ENCODE measurements at places on chromosomes 16 and 17. TPM values are rescaled to one million over a fixed set of nuclear protein-coding genes. Genes with fewer than 3 reads are reported as not detected.

- no peaks in the 10 kb centered on the region for H3K4me1 ChIP-seq
- no peak overlapping the region for H3K4me3 ChIP-seq
- no peak overlapping the region for H3K27ac ChIP-seq
- H3K27me3 ChIP-seq: no peaks in the 10 kb centered on the region
- DNase-seq: no peak
- H3K36me3 ChIP-seq: peaks cover 3% of the 10 kb centered on the region
Measured at GRCh38 chr16:515175-515938, 12.2 kb upstream of the CAPN15 start.

GRCh38 chr16:87984632-87985267, 33.5 kb downstream of the BANP start:
- H3K4me1 ChIP-seq: no peaks in the 10 kb centered on the region
- H3K4me3 ChIP-seq: no peak overlapping the region
- H3K27me3 ChIP-seq: no peaks in the 10 kb centered on the region
- DNase-seq: no peak

Gene RGS9
- total RNA-seq: 5.5 TPM

Gene C1QL1
- total RNA-seq: 2.5 TPM

Gene CACNG3
- total RNA-seq: not detected

DNA sequence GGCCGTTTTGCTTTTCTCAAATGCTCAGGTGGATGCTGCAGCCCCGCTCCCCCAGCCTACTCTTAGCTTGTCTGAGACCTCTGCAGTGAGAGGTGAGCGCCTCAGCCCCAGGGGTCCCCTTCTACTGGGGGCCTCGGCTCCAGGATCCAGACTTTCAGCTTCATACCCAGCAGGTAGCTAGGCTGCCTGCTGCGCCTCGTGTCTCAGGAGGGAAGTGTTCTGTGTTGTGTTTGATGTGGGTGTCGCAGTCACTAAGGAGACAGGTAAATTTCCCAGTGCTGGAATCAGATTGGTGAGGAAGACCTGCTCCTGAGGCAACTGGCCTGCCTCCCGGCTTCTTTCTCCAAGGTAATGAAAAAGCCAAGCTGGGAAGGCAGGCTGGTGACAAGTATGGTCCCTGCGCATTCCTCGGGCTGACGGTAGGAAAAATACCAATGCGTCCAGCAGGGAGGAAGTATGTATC, 604.0 kb upstream of the SALL1 start:
- H3K4me3 ChIP-seq: no peak overlapping the region
- no peak for DNase-seq
- H3K27me3 ChIP-seq: no peaks in the 10 kb centered on the region
- H3K36me3 ChIP-seq: no peaks in the 10 kb centered on the region
- H3K4me1 ChIP-seq: no peaks in the 10 kb centered on the region

DNA sequence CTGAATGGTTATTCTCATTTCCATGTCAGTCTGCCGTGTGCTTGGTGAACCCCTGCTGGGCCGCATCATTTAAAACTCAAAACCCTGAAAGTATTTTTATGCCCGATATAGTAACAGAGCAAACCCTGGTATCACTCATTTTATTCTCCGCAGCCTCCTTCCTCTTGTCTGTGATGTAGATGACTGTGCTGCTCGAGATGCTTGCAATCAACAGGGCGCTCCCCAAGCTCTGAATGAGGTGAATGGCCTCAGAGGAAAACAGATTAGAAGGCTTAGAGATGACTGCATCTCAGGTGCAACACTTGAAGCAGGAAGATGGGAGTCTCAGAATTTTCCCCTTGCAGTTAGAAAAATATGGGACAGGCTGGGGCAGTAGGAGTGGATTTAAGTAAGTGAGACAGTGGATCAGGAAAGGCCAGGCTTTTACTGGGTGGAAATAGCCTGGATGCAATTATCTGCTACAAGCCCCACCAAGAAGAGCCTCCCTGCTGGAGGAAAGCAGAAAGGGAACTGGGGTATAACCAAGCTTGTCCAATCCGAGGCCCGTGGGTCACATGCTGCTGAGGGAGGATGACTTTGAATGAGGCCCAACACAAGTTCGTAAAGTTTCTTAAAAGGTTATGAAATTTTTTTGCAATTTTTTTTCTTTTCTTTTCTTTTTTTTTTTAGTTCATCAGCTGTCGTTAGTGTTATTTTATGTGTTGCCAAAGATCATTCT, 166.9 kb downstream of the CDH13 start:
- no peaks in the 10 kb centered on the region for H3K27me3 ChIP-seq
- H3K4me3 ChIP-seq: no peak overlapping the region
- H3K36me3 ChIP-seq: no peaks in the 10 kb centered on the region
- H3K27ac ChIP-seq: no peak overlapping the region

DNA sequence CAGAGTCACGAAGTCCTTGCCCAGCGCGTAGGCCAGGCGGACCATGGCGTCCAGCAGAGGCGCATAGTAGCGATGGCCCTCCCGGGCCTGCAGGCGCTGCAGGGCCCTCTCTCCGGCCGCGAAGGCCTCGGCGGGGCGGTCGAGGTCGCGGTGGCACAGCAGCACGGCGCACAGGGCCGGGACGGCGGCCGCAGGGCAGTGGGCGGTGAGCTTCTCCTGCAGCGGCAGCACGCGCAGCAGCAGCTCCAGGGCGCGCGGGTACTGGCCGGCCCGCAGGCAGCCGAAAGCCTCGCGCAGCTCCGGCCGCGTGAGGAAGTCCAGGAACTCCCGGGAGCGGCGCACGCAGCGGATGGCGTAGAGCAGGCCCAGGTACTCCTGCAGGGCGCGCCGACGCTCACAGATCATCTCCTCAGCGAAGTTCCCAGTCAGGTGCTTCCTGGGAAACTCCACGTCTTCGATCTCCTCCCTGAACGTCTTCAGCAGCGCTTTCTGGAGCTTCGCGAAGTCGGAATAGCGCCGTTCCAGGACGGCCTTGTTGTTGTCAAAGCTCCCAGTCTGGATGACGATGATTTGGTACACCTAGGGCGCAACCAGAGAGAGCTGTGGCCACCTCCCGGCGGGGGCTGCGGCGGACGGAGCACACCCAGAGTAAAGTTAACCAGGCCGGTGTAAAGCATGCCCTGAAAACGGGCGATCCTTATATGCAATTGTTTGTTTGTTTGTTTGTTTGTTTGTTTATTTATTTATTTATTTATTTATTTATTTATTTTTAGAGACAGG, 7.4 kb downstream of the SNX20 start:
- H3K36me3 ChIP-seq: no peaks in the 10 kb centered on the region
- no peak overlapping the region for H3K27ac ChIP-seq
- peaks cover 6% of the 10 kb centered on the region for H3K4me1 ChIP-seq
- no peaks in the 10 kb centered on the region for H3K27me3 ChIP-seq
- DNase-seq: no peak
- no peak overlapping the region for H3K4me3 ChIP-seq

Gene NEUROD2
- total RNA-seq: not detected

DNA sequence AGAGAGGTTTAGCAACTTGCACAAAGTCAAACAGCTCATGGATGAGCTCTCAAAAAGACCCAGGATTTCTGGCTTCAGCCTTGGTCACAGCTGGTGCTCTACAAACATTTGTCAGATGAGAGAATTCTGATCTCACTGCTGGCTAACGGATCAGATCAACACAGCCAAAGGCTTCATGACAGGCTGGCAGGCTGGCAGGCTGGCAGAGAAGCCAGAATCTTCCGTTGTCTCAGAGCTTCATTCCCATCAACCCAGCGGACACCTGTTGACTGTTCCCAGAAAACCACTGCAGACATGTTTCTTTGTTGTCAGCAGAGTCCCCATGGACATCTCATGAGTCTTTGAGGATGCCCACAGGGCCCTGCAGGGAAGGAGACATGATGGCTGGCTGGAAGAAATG, 303.8 kb upstream of the ASIC2 start:
- DNase-seq: no peak
- H3K4me1 ChIP-seq: no peaks in the 10 kb centered on the region
- no peaks in the 10 kb centered on the region for H3K27me3 ChIP-seq
- H3K36me3 ChIP-seq: no peaks in the 10 kb centered on the region

- H3K36me3 ChIP-seq: no peaks in the 10 kb centered on the region
- DNase-seq: no peak
- no peak overlapping the region for H3K4me3 ChIP-seq
- H3K27me3 ChIP-seq: no peaks in the 10 kb centered on the region
- no peak overlapping the region for H3K27ac ChIP-seq
Measured at GRCh38 chr17:78525511-78526160, 51.6 kb downstream of the DNAH17 start.

Gene UBE2G1
- total RNA-seq: 50.5 TPM

Gene CLCN7
- total RNA-seq: 119 TPM

Gene RBFOX1
- 0.67 TPM for total RNA-seq

DNA sequence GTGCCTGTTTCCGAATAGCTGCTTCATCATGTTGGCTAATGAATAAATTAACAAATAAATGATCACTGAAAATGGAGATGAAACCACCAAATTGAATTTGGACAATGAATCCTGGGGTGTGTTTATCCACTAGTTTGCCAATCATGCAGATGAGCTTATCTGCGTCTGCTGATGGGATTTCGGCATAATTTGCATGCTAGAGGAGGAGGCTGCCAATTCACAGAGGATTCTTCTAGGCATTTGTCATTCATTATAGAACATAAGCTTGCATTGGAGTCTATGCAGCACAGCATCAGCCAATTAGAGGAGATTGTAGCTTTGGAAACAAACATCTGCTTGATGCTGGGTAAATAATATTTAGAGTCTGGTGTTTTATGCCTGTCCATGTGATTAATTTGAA, 123.1 kb downstream of the NPIPB5 start:
- H3K27ac ChIP-seq: no peak overlapping the region
- H3K4me1 ChIP-seq: no peaks in the 10 kb centered on the region
- H3K36me3 ChIP-seq: no peaks in the 10 kb centered on the region
- H3K27me3 ChIP-seq: no peaks in the 10 kb centered on the region
- no peak for DNase-seq

DNA sequence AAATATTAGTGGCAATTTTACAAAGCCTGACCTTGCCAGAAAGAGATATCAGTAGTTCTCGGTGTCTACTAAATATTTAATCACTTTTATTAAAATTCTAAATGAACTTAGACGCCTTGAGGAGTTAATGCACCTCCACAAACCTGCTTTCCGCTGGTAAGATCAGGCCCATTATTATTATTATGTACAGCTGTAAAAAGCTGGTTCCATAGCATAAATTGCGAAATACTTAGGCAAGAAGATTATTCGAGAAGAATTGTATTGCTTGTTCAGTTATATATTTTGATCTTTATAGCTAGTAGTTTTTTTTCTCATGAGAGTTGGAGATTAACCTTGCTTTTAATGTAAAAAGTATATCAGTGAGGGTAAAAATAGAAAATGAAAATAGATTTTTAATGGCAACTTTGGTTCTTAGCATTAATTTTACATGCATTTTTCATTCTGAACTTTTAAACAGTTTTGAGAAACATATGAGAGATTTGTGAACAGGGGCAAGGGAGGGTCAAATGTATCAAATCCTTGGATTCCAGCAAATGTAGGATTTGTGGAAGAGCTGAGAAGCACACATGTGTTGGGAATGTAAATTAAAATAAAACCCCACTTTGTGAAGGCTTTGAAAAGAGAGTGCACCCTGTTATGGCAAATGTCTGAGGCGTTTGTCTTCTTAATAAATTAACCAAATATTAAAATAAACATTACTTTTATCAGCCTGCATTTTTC, 250.4 kb upstream of the TBX2 start:
- no peaks in the 10 kb centered on the region for H3K36me3 ChIP-seq
- H3K4me1 ChIP-seq: peaks cover 4% of the 10 kb centered on the region
- H3K27me3 ChIP-seq: no peaks in the 10 kb centered on the region
- no peak overlapping the region for H3K27ac ChIP-seq
- DNase-seq: no peak

Gene CMTM2
- not detected for total RNA-seq

Gene CFAP97D1
- total RNA-seq: 0.18 TPM

Gene TNFRSF17
- total RNA-seq: not detected

Gene P2RX1
- 0.23 TPM for total RNA-seq

DNA sequence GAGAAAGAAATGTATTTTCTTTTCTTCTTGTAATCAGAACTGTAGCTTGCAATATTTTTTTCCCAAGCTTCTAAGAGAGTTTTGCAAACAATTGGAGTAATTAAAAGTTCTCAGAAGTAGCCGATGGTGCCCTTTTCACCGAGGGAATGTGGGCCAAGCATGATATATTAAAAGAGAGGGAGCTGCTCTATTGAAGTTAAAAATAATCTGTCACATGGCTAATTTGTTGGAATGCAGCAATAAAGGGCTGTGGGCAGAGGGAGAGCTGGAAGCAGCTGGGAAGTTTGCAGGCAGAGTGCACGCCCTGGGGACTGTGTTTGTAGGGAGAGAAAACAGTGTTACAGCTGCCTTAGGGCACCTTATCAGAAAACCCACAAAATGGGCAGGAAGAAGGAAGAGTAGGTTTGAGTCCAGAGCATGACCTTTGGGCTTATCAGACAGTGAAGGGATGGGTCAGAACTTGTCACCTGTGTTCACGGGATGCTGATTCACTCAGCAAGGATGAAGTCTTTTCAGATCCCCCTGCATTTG, 18.5 kb upstream of the TERF2 start:
- peak; percentile 96 for DNase-seq
- H3K4me3 ChIP-seq: peak overlapping the region; percentile 21
- H3K27me3 ChIP-seq: no peaks in the 10 kb centered on the region
- no peaks in the 10 kb centered on the region for H3K36me3 ChIP-seq
- H3K4me1 ChIP-seq: peaks cover 53% of the 10 kb centered on the region

DNA sequence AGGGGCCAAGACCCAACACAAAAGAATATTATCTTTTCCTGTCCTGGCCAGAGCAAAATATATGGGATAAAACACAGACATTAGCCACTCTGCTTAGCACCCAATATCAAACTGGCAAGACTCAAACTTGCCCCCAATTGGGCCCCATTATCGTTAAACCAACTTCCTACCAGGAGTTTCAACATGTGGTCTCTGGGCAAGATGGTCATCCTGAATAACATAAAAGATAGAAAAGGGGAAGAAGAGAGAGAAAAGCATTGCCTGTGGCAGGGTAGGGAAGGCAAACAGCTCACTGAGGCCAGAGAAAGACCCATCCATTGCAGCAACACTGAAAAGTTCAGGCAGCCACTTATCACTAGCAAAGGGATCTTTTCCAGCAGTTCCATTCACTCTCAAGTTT, 502.1 kb downstream of the KIF2B start:
- no peaks in the 10 kb centered on the region for H3K27me3 ChIP-seq
- H3K4me3 ChIP-seq: no peak overlapping the region
- no peaks in the 10 kb centered on the region for H3K36me3 ChIP-seq
- H3K4me1 ChIP-seq: no peaks in the 10 kb centered on the region
- DNase-seq: no peak

Measured in Caco-2 (cell line).